ENCODE measurements at places on chromosomes 13 and 19.

DNA sequence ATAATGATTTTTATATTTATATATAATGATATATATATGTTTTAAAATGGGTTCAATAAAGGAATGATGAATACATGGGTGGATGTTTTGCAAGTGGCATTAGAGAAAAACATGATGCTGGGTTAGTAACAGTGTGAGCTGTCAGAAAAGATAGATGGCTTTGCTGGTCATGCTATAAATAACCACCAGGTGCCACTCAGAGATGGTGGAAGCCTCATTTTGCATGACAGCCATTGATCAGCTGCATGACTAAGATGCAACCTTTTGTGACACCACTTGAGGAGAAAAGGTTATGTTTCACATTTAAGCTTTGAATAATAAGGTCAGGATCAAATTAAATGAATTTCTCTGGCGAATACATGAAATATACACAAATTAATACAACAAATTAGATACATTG, 737.7 kb downstream of the PCDH9 start:
- no peak for DNase-seq

DNA sequence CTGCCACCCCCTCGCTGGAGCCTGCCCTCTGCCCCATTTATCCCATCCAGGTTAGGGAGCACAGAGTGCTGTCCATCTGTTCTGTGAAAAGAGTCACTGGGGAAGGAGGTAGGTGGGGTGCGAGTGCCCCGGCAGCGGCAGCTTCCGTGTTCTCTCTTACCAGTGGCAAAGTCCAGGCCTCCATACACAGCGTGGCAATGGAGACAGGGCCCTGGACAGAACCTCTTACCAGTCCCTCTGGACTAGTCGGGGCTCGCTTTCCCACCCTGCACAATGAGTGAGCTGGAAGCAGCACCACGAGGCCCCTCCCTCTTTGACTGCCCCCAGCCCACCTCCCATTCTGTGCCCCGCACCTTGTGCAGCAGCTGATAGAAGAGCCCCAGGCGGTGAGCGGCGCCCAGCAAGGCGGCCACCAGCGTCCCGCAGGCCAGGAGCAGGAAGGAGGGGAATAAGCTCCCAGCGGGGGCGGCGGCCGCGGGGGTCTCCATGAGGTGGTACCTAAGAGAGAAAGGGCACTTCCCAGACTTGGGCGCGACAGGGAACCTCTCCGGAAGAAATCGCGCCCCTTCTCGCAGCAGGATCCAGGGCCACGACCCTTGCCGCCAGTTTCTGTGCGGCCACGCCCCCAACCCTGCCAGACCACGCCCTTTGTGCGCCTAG, 17.5 kb downstream of the SYDE1 start:
- no peak for DNase-seq

DNA sequence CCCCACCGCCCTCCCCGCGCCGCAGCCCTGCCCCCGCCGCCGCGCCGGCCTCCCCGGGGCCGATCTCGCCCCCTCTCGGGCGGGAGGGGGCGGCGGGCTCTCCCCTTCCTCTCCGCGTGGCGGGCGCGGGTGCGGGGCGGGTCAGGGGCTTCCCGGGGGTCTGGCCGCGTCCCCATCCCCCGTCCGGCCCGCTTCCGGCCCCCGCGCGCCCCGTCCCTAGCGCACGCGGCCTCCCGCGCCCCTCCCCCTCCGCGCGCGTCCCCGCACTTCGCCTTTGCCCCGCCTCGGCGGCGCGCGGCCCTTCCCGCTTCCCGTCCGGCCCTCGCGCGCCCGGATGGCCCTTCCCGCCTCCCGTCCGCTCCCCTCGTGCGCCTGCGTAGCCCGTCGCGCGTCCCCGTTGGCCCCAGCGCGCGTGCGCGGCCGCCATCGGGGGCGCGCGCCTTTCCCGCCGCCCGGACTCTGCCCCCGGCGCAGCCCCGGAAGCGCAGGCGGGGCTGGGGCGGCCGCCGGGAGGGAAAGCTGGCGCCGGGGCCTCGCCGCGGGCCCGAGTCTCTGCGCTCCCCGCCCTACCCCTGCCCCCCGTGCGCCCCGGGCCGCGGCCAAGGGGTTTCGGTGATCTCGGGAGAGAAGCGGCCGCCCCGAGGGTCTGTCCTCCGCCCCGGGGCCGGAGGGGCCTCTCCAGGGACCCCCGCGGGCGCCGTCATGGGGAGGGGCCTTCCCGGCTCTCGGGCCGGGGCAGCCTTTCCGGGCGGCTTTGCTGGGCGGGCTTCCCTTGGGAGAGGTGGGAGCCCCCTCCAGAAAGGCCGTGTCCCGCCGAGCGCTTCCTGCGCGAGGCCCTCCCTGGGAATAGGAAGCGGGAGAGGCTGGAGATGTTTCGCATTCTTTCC, 519 bp downstream of the PTBP1 start:
- peak; percentile 86 for DNase-seq

- DNase-seq: no peak
Measured at GRCh38 chr13:74162135-74162534, 27.9 kb upstream of the KLF12 start.

DNA sequence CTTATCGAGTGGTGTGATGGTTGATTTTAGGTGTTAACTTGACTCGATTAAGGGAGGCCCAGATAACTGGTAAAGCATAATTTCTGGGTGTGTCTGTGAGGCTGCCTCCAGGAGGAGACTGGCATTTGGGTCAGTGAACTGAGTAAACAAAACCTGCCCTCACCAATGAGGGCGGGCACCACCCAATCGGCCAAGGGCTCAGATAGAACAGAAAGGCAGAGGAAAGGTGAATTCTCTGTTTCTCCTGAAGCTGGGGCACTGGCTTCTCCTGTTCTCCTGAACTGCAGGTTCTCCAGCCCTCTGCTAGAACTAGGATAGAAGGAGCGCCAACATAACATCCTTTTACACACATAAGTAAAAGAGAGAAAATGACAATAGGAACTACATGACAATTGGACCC, 35.1 kb downstream of the ESD start:
- DNase-seq: no peak

DNA sequence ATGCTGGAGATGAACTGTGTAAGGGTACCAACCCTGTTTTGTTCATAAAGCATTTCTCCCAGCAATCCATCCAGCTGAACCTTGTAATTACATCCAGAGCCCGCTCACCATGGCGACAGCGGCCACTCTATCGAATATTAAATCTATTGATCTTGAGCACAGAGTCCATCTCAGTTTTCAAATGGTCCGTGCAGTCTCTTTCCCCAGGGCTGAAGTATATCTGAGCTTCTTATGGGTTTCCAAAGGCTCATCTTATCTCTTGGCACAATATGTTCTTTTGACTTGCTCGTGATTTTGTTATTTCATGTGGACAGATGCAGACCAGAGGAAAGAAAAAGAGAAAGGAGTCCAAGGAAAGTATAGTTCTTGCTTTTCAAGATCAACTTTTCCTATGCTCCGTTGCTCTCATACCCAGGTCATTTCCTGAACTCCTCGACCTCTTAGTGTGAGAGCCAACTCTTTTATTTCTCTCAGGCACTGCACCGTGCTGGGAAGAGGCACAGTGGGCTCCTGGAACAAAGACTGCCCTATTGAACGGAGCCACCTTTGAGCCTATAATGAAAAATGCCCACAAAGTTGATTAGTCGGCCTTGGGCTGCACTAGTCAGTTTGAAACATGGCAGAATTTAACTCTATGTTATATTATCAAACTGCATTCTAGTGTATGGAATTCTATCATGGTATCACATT, 66.7 kb downstream of the RFC3 start:
- no peak for DNase-seq

- no peak for DNase-seq
Measured at GRCh38 chr13:22198001-22198400, 527.1 kb downstream of the FGF9 start.

GRCh38 chr19:31071136-31071855, 277.9 kb downstream of the TSHZ3 start:
- no peak for DNase-seq

- DNase-seq: peak; percentile 47
Measured at GRCh38 chr13:39144941-39145533, 106.8 kb downstream of the NHLRC3 start.

GRCh38 chr19:39377373-39378362, 13.2 kb downstream of the PAF1 start:
- no peak for DNase-seq

DNA sequence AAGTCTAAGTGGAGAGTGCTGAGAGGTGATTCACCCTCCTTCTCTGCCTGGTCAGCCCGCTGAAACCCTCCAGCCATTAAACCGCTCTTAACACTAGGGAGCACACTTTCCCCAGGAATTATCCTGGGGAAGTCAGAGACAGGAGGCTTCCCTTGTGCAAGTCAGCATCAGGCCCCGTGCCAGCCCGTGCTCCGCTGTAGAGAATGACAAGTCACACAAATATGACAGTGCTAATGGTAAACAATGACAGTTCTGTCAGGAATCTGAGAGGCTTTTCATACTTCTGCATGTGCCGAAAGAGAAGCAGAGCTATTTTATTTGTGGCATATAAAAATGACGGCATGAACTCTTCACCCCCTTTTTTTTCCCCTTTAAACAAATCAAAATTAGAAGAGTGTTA, 816.9 kb upstream of the SLC10A2 start:
- DNase-seq: peak; percentile 67

- DNase-seq: no peak
Measured at GRCh38 chr19:30719189-30719998, 347.2 kb downstream of the ZNF536 start.

GRCh38 chr13:25192489-25192888, 20.4 kb upstream of the AMER2 start:
- DNase-seq: no peak

DNA sequence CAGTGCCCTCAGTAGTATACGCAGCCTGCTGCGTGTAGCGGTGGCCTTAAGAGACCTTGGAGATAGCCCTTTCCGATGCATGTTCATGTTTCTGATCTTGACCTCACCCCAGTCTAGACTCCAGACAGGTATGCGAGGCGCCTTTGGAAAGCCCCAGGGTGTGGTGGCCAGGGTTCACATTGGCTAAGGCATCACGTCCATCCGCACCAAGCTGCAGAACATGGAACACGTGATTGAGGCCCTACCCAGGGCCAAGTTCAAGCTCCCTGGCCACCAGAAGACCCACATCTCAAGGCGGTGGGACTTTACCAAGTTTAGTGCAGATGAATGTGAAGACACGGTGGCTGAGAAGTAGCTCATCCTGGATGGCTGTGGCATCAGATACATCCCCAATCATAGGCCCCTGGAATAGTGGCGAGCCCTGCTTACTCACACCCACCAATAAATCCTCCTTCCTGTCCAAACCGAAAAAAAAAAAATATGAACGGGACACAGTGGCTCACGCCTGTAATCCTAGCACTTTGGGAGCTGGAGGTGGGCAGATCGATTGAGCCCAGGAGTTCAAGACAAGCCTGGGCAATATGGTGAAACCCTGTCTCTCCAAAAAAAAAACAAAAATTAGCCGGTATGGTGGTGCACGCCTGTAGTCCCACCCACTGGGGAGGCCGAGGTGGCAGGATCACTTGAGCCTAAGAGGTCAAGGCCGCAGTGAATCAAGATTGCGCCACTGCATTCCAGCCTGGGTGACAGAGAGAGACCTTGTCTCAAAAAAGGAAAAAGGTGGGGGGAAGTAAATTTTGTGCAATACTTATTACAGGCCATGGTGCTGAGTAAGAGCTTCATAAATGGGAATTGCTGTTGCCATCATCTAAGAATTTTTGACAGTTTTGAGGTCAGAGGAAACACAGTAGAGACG, 12.4 kb upstream of the CBLC start:
- no peak for DNase-seq

Measured in neuronal stem cell (in vitro differentiated cells).